ENCODE measurements at places on chromosomes 1 and 21.

DNA sequence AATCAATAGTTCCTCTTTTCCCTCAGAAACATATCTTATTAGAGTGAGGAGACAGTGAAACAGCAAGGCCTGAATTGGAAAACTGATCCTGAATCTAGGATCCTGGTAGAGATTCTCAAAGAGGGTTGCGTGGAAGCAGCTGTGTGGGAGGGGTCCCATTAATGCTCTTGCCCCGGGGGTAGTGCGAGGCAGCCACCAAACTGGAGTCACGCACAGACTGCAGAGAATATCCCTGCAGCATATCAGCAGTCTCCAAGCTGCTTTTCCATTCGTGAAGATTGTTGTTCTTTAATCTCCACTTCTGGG, 150.1 kb downstream of the DISC1 start:
- DNase-seq = no peak

DNA sequence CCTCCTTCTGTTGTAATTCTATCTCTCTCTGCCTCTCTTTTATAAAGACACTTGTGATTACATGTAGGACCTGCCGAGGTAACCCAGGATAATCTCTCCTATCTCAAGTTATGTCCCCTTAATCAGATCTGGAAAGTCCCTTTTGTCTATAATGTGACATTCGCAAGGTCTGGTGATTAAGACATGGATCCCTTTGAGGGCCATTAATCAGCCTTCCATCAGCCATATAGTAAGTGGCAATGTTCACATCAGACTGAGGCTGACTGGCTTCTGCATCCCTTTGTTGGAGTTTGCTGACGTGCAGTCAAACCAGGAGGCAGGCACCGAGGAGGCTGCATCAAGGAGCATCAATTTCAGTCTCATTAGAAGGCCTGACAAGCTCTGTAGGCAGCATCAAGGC, 209.6 kb downstream of the BACH1 start:
- no peak for DNase-seq

DNA sequence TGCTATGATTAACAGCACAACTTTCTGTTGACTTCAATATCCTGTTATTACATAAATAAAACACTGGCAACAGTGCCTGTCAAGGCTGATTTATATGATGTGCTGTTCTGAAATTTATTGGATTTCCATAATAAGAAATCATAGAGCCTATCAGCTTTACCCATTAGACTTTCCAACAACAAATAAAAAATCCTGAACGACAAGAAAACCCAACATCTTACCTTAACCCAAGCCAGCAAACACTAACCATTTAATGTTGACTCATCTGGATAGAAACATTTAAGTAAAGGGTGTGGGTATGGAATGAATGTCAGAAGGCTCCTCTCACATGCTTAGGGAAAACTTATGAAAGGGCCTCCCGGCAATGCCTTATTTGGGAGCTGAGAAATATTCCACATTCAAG, 165.1 kb downstream of the SLC45A1 start:
- no peak for DNase-seq

DNA sequence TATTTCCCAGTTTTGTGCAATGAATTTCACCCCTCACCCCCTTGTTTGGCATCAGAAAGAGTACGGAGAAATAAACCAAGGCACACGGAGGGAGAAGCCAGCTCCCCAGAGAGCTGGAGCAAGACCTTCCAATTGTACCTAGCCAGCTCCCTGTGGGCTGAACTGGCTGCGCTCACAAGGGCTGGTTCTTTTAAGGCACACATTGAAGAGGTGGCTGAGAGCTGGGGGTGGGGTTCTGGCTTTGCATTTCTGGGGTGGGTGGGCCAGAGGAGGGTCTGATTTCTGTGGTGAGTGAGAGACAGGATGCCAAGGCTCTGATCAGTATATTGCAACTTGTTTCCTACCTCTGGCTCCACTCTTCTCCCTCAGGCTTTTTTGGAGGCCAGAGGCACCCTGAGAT, 39.5 kb upstream of the NFASC start:
- DNase-seq = no peak

- DNase-seq = no peak
These were observed 8.1 kb upstream of the TADA1 start for GRCh38 chr1:166884040-166884642.

GRCh38 chr1:169371404-169371803, 3.4 kb downstream of the BLZF1 start:
- DNase-seq = no peak

- no peak for DNase-seq
These were observed 80.6 kb downstream of the WLS start for GRCh38 chr1:68151690-68152089.

GRCh38 chr1:36458910-36459309, 5.3 kb downstream of the MRPS15 start:
- DNase-seq = no peak

GRCh38 chr1:40774266-40774998, 9.2 kb upstream of the KCNQ4 start:
- no peak for DNase-seq

- DNase-seq = no peak
These were observed 85.2 kb downstream of the HIVEP3 start for GRCh38 chr1:41833519-41834000.

DNA sequence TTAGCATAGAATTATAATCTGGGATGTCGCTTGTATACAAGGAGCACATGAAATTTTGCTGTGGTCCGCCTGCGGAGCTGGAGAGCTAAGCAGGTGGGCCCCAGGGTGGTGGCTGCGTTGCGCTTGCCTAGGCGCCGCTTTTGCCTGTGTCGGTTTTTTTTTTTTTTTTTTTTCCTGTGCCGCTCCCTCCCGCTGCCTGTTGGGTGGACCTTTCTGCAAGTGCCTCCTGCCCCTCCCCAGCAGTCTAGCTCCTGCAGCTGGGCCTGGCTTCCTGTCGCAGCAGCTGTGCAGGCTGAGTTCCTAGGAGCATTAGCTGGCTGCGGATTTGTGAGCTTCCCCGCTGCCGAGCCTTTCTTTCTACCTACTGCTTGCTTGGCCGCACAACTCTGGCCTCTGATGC, 20.6 kb downstream of the PYHIN1 start:
- no peak for DNase-seq

GRCh38 chr1:62265956-62266935, 53.0 kb downstream of the KANK4 start:
- no peak for DNase-seq

DNA sequence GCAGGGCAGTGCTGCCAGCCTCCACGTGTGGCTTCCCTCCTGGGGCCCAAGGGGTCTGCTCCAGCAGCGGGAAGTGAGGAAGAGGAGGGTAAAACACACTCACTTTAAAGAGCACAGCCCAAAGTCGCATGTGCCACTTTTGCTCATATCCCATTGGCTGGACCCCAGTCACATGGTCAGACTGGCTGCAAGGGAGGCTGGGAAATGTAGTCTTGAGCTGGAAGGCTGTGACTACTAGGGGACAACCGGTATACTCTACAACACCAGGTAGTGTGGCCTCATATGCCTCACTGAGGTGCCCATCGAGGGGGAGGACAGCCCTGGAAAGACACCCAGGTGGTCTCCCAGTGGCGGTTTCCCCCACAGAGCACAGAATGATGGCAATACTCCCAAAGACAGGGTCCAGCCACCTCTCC, 45.2 kb downstream of the CAMK2N1 start:
- peak; percentile 39 for DNase-seq

GRCh38 chr1:53929246-53929960, 16.1 kb downstream of the IFT25 start:
- no peak for DNase-seq

GRCh38 chr1:97170300-97170699, 448.7 kb downstream of the PTBP2 start:
- DNase-seq = peak; percentile 32

DNA sequence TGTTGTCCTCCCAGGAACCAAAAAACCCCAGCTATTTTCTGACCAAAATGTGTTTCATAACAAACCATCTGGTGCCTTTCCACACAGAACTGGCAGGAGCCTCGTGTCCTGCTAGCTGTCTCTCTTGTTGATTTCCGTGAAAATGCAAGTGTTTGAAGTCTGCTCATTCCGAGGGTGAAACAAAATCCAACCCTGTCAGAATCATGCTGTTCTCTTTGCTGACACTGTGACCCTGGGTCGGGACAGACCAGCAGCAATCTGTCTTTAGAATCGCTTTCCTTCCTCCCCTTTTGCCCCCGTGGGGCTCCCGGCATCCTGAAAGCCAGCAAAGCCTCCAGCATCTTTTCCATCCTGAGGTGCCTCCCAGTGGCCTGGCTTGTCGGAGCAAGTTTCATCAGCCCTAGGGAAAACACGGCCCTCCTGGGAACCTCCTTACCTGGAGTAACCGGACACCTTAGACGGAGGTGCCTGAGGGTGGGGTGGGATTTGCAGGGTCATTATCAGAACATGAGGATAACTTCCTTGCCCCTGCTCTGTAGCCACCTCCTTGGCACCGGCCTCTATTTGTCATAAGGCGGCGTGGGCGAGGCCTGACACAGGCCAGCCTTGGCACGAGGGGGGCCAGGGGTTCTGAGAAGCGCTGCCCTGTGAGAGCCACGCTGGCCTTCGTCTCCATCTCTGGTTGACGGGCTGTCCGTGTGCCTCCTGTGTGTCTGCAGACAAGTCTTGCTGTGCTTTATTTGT, 24.9 kb downstream of the LDLRAP1 start:
- DNase-seq = peak; percentile 23

DNA sequence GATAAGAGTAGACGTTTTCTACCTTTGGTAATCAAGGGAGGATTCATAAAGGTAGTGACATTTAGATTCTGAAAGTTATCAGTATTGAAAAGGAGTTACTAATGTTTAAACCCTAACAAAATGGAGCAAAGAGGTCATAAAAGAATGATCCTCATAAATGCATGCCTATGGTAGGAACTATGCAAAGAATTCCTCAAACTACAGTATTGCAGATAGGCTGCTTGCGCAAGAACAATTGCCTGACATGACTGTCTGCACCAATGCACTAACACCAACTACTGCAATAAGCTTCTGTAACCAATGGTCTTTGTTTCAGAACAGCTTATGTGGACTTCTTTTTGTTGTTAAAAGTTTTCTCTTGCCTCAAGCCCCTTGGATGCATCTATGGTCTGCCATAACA, 597.3 kb upstream of the ADGRL4 start:
- DNase-seq = no peak

DNA sequence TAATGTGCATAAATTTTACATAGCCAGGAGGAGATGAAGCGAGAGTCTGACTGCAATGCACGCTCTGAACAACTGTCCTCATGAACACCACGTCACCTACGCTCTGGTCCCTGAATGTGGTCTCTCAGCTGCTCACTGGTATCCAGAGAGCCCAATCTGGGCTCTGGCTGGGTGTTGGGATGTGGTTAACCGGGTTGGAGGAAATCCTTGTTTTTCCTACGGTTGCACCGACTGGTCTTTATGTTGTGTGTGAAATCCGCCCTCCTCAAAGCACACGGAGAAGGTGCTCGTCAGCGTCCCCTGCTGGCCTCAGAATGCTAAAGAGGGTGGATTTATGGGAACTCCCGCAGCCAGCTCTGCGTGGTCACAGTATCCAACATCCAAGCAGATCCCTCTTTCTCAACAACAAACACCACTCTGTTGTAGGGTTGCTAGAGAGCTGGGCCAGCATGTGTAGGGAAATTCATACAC, 51.8 kb upstream of the FAM89A start:
- peak; percentile 53 for DNase-seq

GRCh38 chr1:32010246-32010645, 3.4 kb upstream of the KHDRBS1 start:
- no peak for DNase-seq

DNA sequence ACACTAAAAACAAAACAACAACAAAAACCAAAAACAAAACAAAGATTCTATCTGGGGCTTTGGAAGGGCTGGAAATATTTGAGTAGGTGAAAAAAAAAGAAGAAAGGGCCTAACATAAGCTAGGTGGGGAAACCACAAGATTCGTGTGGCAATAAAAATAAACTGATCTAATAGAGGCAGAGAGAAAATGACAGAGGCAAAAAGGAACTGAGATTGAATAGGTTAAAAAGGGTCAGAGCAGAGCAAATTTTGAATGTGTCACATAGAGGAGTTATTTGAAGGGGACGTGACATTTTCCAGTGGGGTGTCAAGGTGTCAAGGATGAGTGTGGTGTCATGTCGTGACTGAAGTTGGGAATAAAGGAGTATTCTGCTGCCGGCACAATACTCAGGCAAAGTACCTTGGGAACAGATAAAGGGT, 65.2 kb upstream of the RALGPS2 start:
- no peak for DNase-seq

- DNase-seq = no peak
These were observed 44.5 kb downstream of the RPS6KA1 start for GRCh38 chr1:26574018-26574417.

GRCh38 chr21:39315603-39316445, 2.4 kb upstream of the BRWD1 start:
- no peak for DNase-seq

DNA sequence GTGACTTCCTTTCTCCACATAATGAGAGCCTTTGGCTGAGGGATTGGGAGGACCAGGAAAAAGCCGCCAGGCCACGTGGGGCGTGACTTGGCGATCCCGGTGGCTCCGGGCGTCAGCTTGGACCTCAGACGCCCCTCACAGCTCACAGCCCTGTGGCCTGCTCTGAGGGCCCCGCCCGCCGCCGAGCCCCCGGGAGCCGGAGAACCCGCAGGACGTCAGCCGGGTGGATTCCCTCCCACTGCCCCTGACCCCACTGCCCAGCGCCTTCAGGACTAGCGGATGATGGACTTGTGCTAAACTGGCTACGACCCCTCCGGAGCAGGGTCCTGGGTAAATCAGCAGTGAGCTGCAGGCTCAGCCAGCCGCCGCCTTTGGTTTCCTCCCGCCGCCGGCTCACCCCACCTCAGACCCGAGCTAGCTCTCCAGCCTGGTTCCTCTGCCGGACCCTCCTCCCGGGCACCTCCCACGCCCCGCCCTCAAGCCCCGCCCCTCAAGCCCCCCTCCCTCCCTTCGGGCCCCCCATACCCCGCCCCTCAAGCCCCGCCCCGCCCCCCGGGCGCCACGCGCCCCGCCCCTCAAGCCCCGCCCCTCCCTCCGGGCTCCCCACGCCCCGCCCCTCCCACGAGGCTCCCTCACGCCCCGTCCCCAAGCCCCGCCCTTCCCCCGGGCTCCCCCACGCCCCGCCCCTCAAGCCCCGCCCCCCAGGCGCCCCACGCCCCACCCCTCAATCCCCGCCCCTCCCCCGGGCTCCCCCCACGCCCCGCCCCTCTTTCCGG, 10.0 kb upstream of the FAAP20 start:
- DNase-seq = peak; percentile 38

DNA sequence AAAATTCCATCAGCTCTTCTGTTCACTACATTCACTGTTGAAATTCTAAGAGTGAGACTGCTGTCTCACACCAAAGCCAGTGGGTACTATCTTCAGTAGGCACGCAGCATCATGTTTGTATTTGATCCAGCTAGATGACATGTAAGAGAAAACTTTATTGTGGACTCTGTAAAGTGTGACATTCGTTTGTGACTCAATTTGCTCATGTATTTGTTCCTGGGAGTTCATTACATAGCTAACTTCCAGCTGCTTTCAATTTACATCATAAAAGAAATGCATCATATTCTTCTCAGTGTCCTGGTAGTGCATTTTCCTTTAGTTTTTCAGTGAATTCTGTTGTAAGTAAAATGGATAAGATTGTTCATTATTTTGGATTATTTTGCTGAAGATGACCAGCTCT, 31.4 kb downstream of the CTH start:
- no peak for DNase-seq

- DNase-seq = no peak
These were observed 522 bp downstream of the RC3H1 start for GRCh38 chr1:174021591-174022079.

- DNase-seq = no peak
These were observed 130.2 kb upstream of the ATP1B1 start for GRCh38 chr1:168976267-168976666.

Data from NCI-H446 (cell line).